Stimulated activated CD8-positive, alpha-beta memory T cell treated with anti-CD3 and anti-CD28 coated beads, Interleukin-2, amount 100 ng/mL, for 1 hour (primary cell): ENCODE measurements at places on chromosomes 11 and 22.
A peak's percentile ranks its signal among the peaks of the same experiment; 100 is the strongest.

GRCh38 chr11:119417726-119418540 lies 5.0 kb downstream of the THY1 start:
- no peak for DNase-seq

- DNase-seq, result no peak
Observed at GRCh38 chr11:79512706-79513469, 72.1 kb upstream of the TENM4 start.

- DNase-seq, result no peak
Observed at GRCh38 chr22:24418786-24419474, 8.5 kb upstream of the ADORA2A start.

- no peak for DNase-seq
Observed at GRCh38 chr22:50622723-50623327, 5.1 kb downstream of the ARSA start.

DNA sequence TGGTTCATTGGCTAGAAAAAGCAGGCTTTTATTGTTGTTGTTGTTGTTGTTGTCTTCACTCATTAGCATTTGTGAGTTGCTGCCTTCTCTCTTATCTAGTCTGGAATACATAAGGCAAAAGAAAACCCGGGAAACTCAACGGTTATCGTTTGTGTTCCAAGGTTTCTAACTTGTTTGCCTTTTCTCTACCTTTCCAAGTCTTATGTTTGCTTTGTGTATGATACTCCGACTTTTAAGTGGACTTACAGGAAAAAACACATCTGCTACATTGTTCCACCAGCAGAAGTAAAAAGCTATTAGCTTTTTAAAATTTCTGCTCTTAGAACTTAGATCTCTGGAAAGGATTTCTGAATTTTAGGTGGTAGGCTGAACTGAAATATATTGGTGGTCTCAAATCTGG lies 27.0 kb upstream of the HIKESHI start:
- DNase-seq, result no peak

DNA sequence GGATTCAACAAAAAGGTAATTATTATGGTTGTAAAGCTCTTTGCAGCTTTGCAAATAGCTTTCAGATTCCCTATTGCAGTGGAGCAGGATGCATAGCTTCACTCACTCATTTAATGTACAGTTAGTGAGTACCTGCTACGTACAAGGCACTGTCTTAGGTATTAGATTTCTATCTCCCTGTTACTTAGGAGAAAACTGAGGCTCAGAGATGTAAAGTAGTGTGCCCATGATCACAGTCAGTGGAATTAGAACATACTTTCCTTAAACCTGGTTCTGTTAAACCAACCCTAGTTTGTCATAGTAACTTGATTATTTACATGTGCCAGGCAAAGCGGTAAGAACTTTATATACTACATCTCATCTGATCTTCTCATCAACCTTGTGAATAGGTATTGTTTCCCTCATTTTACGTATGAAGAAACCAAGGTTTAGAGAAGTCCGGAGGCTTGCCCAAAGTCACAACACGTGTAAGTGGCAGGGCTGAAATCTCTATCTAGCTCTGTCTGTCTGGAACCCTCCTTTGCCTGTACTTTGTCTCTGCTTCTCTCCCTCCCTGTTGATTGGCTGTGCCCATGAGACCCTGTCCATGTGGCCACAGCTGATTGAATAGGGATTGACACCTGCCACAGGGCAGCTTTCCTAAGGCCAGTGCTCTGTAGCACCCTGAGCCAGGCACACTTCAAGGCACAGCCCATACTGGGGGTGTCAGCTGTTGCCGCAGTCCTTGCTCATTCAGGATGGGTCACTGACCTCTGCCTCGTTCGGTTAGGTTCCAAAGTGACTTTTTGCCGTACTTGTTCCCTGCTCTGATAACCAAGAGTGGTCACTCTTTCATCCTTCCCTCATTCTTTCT lies 63.8 kb upstream of the PRSS23 start:
- no peak for DNase-seq

GRCh38 chr11:118996926-118997626 lies 862 bp upstream of the CENATAC start:
- no peak for DNase-seq

GRCh38 chr11:36427079-36427478 lies 83.0 kb downstream of the TRAF6 start:
- no peak for DNase-seq

GRCh38 chr11:100640071-100640470 lies 47.0 kb upstream of the ARHGAP42 start:
- no peak for DNase-seq

GRCh38 chr11:102347462-102348370 lies 702 bp downstream of the BIRC2 start:
- DNase-seq, result no peak

DNA sequence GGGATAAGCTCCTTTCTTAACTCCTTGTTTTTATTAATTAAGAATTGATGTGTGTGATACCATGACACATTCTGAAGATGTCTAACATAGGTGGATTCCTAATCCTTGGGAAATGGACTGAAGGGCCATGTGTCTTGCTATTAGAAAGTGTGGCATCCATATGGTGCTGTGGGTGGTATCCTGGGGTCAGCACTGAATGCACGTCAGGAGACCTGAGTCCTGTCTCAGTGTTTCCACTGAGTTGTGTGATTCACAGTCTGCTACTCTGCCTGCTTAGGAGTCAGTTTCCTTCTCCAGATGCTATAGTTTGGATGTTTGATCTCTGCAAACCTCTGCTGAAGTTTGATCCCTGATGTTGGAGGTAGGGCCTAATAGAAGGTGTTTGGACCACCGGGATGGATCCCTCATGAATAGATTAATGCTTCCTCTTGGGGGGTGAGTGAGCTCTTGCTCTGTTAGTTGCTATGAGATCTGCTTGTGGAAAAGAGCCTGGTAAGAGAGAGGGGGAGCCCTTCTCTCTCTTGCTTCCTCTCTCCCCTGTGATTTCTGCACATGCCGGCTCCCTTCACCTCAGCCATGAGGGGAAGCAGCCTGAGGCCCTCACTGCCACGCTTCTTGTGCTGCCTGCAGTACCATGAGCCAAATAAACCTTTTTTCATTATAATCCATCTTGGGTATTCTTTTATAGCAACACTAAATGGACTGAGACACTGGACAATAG lies 666.5 kb downstream of the NTM start:
- no peak for DNase-seq

DNA sequence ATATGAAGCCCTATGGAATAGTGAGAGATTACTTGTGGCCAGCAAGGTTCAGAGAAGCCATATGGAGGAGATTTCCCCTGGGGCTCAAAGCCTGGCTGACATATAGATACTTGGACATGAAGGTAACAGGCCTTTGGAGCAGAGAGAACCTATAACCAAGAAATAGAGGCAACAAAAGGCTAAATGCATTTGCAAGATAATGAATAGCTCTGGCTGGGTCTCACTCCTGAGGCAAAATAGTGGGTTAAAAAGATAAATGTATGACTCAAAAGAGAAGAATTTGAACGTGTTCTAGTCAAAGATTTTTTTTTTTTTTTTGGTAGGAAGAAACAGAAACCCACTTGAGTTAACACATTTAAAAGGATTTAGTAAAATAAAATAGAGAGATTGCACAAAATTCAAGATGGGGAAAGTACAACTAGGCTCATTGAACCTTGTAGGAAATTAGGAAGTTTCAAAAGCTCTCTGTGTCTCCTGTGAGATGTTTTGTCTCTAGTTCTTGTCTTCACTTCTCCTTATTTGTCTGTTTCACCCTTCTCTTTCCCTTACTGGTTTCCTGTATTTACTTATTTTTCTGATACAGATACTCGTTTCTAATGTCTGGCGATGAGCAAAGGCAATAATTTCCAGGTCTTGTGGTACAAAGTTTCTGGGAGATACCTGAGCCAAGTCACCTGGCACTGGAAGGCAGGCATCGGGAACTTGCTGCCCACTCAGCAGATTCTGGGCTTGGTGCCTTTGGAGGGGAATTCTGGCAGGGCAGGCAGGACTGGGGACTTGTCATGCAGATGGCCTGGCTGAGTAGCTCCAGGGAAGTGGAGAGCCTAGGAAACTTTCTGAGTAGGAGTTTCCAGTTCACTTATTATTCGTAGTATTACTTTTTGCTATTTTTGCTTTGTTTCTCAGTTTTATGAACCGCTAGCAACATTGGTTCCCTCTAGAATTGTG lies 49.2 kb upstream of the SESN3 start:
- no peak for DNase-seq

- DNase-seq, result no peak
Observed at GRCh38 chr22:50309601-50309991, 2.1 kb upstream of the PLXNB2 start.

DNA sequence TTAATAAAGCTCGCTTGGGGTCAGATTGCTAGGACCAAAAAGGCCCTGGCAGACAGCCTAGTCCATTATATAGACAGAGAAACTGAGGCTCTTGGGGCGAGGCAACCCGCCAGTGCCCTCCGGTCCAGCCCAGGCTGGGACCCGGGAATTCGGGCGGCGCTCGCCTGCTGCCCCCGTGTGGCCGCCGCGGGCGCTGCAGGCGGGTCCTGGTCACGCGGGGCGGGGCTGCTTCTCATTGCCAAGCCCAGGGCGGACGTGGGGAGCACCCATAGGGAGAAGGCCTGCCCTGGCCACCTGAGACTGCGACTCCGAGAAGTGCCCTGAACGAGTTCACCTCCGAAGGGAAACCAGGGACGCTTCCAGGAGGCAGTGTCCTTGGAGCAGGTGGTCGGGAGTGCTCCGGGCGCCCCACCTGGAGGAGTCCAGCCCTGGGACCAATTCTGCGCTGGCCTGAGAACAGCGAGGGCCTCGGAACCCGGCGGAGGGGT lies 36.0 kb upstream of the CSNK1E start:
- peak; percentile 44 for DNase-seq

DNA sequence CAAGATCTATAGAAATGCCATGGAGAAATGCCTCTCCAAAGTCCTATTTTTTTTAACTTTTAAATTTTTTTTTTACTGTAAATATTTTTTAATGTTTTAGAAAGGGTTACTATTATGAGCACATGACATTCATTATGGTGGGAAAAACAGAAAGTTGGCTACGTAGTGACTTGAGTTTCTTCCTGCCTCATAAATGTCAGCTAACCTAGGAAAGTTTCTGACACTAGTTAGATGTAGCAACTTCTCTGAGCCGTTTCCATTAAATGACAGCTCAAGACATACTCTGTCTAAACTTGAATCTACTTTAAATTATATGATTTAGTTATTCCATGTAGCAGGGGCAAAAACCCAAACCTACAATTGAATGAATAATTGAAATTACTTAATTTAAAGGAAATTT lies 18.4 kb upstream of the CTSC start:
- DNase-seq, result no peak

DNA sequence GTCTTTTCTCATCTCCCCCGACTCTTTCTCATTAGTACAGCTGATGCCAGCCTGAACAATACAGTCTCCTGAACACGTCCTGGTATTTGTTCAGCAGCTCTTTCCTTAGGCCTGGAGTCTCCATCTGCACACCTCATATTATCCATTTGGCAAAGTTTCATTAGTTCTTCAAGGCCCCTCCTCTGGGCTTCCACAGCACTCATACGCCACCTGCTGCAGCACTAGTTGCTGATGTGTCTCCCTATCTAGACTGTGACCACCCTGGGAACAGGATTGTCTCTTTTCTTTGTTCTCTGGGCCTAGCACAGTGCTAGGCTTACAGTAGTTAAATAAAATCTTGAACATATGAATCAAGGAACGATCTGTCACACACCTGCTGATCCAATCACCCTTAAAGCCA lies 17.2 kb downstream of the DCHS1 start:
- DNase-seq, result no peak

DNA sequence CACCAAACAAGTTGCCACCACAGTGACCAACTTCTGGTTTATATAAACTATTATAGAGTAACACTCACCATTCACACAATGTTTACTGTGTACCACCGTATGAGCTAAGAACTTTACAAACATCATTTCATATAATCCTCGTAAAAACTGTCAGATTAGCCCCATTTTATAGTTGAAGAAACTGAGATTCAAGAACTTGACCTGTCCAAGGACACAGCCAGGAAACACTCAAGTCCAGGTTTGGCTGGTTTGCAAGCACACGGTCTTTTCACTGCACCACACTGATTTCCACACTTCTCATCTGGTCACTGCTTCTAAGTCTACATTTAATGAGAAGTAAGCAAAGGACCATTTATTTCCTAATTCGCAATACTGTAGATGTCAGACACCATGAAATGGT lies 3.7 kb downstream of the MORC2 start:
- no peak for DNase-seq

GRCh38 chr11:120102864-120103122 lies 35.1 kb downstream of the TRIM29 start:
- DNase-seq, result no peak

- DNase-seq, result no peak
Observed at GRCh38 chr11:131246156-131246555, 124.3 kb upstream of the NTM start.

DNA sequence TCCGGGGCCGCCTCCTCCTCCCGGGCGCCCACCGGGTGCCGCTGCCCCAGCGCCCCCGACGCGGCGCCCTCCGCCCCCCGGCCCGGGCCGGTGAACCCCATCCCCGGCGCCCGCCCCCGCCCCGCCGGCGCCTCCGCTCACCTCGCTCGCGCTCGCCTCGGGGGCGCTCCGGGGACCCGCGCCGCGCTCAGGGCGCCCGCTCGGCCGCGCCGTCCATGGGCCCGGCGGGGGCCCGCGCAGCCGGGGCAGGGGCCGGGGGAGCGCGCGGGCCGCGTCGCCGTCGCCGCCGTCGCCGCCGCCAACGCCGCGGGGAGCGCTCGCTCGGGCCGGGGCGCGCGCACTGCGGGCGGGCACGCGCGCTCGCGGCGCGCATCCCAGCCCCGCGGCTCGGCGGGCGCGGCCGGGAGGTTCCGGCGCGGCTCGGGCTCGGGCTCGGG lies 293 bp downstream of the DUSP8 start:
- no peak for DNase-seq

DNA sequence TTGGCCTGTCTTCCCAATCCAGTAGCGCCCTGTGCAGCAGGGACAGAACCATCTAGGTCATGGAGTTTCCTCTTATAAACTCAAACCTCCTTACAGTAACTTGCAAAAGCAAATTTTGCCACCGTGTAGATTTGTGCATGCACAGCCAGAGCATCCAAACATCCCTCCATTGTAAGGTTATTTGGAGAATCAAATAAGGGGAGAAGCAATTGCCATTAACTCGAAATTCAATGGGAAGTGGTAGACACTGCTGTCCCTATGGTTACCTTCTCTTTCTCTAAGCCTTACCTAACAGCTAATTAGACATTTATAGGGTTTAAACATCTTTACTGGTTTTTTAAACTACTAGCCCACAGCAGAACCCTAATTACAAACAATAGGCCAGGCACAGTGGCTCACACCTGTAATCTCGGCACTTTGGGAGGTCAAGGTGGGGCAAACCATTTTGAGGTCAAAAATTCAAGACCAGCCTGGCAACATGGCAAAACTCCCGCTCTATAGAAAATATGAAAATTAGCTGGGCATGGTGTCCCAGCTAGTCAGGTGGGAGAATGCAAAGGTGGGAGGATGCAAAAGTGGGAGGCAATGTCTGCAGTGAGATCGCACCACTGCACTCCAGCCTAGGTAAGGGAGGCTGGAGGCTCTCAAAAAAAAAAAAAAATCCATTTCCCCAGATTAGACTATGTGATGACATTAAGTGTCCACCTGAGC lies 6.6 kb downstream of the HSPA8 start:
- no peak for DNase-seq

DNA sequence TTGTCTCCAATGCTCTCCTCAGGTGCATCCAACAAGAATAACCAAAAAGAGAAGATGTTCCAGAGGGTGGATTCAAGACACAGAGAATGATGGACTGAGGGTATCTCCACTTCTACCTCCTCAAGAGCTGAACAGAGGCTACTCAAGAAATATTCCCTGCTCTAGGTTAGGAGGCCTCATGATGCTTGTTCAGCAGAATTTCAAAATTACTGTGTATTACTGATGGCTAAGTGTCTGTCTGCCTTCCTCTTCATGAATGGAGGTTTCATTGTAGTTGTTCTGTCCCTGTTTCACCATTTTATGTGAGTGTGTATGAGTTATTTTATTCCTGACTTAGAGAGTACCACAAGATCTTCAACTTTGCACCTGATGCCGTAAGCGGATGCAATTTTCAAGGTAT lies 76.8 kb downstream of the JRKL start:
- no peak for DNase-seq
